ENCODE measurements at places on chromosomes 2 and 18.
A peak's percentile ranks its signal among the peaks of the same experiment; 100 is the strongest.

- DNase-seq: peak; percentile 21
Measured at GRCh38 chr2:215680605-215681598, 245.0 kb upstream of the FN1 start.

GRCh38 chr2:223161873-223162458, 110.0 kb downstream of the KCNE4 start:
- no peak for DNase-seq

GRCh38 chr2:8260213-8260612, 421.6 kb upstream of the ID2 start:
- no peak for DNase-seq

GRCh38 chr2:191176801-191177438, 26.1 kb upstream of the STAT4 start:
- DNase-seq: no peak

DNA sequence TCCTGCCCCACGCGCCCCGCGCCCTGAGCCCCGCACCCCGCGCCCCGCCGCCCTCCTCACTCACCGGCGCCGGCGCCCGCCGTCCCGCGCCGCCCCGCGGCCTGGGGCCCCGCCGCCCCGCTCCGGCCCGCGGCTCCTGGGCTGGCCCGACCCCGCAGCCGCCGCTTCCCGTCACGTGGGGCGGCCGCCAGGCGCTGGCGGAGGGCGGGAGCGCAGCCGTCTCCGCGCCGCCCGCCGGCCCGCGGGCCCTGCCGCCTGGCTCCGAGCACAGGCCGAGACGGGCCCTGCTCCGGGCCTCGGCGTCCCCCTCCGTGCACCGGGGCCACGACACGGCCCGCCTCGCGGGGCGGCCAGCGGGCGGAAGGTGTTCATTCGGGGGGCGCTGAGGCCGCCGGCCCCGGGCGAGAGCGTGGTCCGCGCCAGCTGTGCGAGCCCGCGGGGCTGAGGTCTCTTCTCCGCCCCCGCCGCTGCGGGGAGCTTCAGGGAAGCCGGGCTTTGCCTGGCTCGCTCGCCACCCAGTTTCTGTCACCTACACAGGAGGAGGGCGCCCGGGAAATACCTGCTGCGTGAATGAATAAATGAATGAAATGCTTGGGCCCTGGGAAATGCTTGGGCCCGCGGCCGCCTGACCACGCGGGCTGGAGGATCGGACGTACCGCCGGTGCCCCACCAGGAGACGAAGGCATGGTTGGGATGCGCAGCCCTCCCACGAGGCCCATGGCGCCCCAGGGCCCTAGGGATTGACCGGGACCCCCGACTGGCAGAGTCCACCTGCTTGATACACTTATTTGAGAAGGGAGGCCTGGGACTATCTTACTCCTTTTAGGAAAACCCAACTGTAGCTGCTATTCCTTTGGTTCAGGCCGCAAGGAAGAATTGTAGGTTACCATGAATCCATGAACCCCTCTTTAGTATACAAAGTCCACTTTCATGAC, at the start of gene TGFBRAP1:
TSS of gene TGFBRAP1 (minus strand) at position 175 of the 935 bp plus-strand sequence. CDS start 21,434 bp downstream, outside the sequence.
- DNase-seq: peak; percentile 38

GRCh38 chr18:58180172-58180571, 136.1 kb downstream of the NEDD4L start:
- no peak for DNase-seq

- DNase-seq: no peak
Measured at GRCh38 chr2:44943031-44943692, 1.7 kb downstream of the SIX3 start.

- DNase-seq: no peak
Measured at GRCh38 chr2:206383669-206384068, 59.7 kb upstream of the ADAM23 start.

- no peak for DNase-seq
Measured at GRCh38 chr2:81703831-81704230, 1399.3 kb upstream of the LRRTM1 start.

GRCh38 chr2:204550751-204551511, 5.7 kb downstream of the PARD3B start:
- DNase-seq: no peak

DNA sequence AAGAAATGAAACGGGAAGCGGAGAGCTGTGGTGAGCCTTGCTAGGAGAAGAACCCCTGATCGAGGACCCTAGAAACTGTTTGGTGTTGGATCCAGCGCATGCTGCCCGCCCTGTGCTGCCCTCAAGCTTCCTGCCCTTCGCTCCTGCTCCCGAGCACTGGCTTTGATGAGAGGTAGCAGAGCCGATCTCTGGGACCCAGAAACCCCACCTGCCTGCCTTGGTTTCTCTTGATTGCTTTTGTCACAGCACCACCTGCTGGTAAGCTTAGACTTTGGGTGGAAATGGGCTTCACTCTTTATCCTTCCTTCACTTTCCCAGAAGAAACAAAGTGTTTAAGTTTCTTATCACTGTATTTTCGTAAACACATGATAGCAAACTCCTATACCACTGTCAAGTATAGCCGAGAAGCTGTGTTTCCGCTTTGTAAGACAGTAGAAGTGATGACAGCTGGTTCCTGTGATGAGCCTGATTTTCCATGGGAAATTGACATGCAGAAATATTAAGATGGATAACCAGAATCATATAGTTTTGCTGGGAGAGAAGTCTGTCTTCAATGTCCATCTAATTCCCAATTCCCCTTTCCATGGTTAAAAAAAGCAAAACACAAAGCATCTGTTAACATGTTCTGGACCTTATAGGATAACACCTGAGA, 267.4 kb downstream of the PHLPP1 start:
- DNase-seq: peak; percentile 58

DNA sequence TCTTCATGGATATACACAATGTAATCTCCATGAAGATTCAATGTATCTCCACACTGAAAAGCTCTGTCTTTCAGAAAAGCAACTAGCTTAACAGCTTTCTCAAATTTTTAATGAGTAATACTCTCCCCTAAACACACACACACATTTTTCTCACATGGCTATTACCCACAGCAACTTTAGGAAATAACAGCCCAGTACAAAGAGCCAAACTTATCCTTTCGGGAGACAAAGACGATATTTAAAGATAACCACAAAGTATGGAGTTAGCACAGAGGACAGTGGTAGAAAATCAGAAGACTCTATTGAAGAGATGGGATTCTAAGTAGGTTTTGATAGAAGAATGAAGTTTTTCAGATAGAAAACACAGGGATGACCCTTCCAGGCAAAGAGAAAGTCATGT, 394.9 kb upstream of the TRIB2 start:
- no peak for DNase-seq

DNA sequence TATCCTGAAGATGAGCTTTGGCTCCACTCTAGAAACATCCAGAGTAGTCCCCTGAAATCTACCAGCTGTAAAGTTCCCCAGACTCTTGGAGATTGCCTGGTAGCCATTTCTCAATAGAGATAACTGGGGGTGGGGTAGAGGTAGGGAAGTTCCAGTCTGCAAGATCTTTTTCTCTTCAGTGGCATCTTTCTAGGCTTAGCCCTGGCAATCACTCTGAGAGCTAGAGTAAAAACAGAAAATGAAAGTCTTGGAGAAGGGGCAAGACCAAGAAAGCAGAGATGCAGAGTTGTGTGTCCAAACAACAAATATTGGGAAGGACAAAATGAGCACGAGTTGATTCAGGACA, 41.8 kb upstream of the LCLAT1 start:
- no peak for DNase-seq

- no peak for DNase-seq
Measured at GRCh38 chr2:44746856-44747615, 194.5 kb upstream of the SIX3 start.

DNA sequence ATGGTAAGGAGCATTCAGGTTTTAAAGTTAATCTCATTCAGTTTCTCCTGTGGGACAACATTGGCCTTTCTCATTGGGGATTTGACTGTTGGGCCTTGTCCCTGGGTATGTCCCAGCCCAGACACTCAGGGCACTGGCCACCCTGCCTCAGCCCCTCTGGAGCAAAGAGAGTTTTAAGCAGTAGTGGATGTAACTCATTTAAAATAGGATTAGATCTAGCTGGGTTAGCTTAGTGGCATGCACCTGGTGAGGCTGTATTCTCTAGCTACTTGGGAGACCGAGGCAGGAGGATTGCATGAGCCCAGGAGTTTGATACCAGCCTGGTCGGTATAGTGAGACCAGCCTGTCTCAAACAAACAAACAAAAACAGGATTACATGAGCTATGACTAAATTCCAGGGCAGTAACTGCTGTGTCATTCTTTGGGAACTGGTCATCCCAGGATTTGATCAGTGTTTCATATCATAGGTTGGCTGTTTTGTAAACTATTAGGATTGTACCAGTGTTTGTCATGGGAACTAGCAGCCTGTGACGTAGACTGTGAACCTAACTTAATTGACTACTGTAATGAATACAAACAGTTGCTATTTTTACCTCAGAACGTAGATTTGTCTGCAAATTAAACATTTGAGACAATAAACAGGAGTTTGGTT, 12.5 kb downstream of the INPP4A start:
- DNase-seq: no peak

GRCh38 chr2:214716811-214717560, 92.5 kb downstream of the BARD1 start:
- no peak for DNase-seq

DNA sequence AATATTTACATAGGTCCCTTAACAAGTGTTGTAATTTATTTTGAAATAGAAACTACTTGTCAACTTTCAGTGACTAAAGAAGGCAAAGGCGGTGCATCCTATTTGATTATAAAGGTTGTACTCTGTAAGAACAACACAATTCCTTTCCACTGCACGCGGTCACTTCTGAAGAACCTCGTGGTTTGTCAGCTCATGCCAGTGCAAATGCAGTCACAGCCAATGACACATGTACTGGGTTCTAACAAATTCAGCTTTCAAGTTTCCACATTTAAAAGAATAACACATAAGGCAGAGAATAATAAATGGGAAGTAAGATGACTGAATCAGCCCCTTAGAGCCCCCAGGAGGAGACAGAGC, 39.7 kb downstream of the CYB5A start:
- no peak for DNase-seq

GRCh38 chr2:65264821-65265670, 37.4 kb downstream of the ACTR2 start:
- peak; percentile 36 for DNase-seq

DNA sequence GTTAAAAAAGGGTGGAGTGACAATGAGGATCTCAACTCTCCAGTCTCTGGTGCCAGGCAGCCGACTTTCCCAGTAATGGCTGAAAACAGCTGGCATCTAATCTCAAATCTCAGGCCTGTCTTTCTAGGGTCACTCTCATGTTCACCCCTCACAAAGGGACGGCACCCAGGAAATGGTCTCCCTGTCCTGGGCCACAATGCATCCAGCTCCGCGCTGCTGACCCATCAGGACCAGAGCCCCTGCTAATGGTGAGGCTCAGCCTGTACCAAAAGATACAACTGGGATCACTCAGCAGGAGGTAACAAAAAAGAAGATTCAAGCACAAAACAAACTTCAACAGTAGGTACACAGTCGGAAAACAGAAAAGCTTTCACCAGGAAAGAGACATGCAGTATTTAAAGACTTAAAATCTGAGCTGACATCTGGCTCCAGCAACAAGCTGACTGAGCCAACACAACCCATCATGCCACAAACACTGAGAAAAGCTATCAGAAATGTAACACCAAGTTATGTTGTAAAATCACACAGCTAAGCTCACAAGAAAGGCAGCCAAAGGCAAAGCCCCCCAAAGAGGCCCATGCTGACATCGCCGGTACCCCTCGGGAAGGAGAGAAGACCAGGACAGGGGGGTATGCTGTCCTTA, 13.6 kb upstream of the KIDINS220 start:
- no peak for DNase-seq

DNA sequence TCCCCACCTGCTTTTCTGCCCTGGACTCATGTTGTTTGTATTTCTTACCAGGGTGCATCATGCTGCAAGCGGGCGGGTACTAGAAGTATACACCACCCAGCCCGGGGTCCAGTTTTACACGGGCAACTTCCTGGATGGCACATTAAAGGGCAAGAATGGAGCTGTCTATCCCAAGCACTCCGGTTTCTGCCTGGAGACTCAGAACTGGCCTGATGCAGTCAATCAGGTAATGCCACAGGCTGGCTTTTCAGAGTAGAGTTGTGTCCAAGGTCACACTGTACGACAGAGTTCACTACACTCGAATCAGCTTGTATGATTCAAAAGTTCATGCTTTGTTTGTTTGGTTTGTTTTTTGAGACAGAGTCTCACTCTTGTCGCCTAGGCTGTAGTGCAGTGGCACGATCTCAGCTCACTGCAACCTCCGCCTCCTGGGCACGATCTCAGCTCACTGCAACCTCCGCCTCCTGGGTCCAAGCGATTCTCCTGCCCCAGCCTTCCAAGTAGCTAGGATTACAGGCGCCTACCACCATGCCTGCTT, 19.4 kb downstream of the SRSF7 start:
- no peak for DNase-seq

DNA sequence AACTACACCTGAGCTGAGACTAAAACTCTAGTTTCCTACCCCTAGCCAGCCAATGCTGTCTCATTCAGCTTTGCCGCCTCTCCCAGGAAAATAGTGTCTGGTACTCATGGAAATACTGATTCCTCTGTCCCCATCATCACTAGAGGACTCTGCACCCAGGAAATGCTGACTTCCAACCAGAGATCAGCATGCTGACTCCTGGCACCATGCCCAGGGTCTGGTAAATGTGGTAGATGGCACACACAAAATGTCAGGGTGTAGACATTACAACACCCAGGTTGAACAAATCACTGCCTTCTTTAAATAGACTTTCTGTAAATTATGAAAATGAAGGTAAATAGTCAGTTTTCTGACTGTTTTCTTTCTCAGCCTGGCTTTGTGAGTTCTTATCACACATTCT, 307.3 kb upstream of the CHAC2 start:
- no peak for DNase-seq

DNA sequence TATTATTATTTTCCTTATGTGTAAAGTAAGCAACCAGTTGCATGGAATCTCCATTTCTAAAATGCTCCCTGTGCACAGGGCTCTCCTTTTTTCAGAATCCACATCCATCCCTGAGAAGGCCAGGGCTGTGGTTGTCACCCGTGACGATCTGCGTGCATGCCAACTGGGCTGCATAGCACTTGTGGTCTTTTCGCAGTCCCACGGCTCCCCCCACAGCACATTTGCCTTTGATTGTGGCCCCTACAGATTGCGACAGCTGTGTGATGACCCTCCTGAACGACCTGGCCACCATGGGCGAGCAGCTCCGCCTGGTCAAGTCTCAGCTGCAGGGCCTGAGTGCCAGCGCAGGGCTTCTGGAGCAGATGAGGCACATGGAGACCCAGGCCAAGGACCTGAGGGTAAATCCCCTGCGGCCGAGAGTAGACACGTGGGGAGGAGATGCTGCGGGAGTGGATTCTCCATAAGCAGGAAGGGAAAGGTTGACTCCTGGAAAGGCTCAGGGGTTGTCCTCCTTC, 119.8 kb upstream of the TTC39C start:
- no peak for DNase-seq

GRCh38 chr2:119897736-119898395, 115.0 kb upstream of the EPB41L5 start:
- no peak for DNase-seq

DNA sequence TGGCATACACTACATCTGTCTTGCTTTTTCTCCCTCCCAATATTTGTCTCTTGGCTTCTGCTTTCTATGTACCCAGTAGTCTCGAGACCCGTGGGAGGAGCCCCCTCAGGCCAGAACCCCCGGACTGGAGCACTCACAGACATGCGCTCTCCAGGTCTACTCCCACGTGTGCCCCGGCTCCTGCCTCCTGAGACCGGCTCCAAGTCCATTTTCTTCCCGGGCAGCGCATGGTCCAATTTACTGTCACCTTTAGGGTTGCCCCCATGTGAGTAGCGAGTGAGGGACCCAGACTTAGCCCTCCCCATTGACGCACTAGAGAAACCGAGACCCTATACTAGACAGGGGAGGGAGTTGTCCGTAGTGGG, 11.8 kb upstream of the TEX51 start:
- no peak for DNase-seq
